ENCODE measurements at places on chromosomes 2 and 18.

GRCh38 chr2:138503087-138503442, 1.5 kb downstream of the SPOPL start:
- DNase-seq = no peak

DNA sequence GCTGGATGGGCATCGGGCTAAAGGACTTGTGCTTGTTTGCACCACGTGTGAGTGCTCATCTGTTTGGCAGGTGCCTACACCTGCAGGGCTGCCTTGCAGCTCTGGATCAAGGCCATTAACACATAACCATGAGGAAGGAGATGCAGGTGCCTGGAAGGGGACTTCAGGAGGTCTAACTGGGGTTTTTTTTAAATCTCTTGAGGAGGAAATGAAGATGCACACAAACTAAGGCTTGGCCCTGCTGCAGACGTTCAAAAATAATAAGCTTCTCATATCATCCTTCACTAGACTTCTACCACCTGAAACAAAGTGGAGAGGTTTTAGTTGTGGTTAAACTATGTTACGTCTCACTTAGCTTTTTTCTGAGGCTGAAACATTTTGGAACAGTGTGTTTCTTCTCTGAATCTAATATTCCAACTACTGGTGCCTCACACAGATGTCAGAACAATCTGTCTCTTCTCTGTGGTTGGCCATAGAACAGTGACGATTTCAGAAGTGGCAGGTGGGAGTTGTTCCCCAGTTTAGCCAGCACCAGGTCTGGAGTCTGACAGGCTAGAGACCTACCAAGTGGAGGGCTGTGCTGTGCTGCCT, 36.5 kb downstream of the BCL2L11 start:
- DNase-seq = no peak

GRCh38 chr18:74310411-74310810, 5.2 kb upstream of the C18orf63 start:
- DNase-seq = no peak

- DNase-seq = no peak
These were observed 54.5 kb downstream of the TSHZ1 start for GRCh38 chr18:75264926-75265597.

- no peak for DNase-seq
These were observed 809.8 kb upstream of the SOX11 start for GRCh38 chr2:4882421-4882820.

- DNase-seq = no peak
These were observed 197.5 kb downstream of the PDE1A start for GRCh38 chr2:182229297-182229696.

GRCh38 chr2:77469106-77469505, 53.1 kb downstream of the LRRTM4 start:
- DNase-seq = no peak

DNA sequence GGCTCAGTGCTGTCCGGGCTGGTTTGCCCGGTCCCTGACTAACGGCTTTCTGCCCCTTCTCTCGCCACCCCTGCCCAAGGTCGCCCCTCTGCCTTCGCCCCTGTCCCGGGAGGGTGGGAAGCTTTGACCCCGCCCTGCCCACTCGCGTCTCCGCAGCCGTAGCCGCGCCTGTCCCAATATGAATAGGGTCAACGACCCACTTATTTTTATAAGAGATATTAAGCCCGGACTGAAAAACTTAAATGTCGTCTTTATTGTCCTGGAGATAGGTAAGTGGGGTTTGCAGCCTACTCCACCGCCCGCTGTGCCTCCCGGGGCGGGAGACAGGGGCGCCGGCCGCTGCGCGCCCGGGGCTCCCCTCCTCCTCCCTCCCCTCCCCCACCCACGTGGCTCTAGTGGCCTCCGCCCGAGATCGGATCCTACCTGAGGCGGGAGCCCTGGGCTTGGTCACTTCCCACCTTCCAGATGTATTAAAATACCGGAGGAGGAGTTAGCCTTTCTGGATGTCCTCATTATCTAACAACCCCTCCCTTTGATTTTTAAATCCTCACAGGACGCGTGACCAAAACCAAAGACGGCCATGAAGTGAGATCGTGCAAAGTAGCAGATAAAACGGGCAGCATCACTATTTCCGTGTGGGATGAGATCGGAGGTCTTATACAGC, 633 bp downstream of the NABP1 start:
- peak; percentile 64 for DNase-seq

DNA sequence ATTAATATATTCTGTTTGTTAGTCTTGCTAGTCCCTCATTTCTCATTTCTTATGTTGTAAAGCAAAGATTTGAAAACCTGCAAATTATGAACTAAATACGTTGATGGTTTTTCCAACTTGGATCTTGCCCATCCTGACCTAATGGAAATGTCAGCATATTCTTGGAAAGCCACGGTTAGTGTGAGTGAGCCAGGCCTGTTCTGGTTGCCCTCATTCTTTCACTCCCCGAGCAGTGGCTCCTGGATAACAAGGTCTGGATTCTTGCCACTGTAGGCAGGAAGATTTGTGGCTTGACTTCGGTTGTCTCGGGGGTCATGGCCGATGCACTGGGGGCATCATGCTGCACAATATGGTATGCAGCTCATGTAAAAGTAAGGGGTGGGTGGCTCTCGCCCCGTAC, 359.1 kb downstream of the MEIS1 start:
- no peak for DNase-seq

DNA sequence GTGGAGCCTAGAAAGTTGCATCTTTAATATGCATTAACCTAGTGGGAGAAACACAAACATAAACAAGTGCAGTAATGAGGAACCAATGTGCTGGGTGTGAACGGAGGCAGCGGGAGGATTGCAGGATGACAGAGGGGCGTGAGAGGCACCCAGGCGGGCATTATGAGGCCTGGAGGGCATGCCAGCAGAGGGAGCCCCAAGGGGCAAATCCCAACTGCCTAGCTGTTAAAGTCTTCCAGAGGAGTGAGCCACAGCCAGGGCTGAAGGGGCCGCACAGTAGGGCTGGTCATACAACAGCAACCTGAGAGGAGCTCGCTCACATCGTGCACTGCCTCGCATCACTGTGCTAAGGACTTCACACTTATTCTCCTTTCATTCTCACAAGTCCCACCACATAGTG, 13.3 kb upstream of the PRELID3A start:
- DNase-seq = no peak

- no peak for DNase-seq
These were observed 13.1 kb upstream of the TMEM185B start for GRCh38 chr2:120236316-120236715.

DNA sequence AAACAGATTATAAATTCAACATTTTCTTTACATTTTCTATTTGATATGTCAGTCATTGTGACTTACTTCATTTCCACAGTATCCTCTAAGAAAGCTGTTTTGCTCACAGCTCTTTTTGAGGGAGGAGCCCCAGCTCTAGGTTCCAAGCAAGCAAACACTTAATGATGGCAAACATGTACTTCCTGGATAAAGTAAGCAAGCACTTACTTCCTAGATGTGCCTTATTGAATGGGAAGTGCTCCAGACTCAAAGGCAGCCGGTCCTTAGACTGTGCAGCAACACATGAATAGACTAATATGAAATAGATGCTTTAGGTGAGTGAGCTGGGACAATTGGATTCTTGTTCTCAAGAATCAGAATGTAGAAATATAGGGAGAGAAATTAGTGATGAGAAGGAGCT, 2149.8 kb upstream of the PIK3C3 start:
- no peak for DNase-seq

GRCh38 chr2:29317077-29317517, 201.9 kb downstream of the CLIP4 start:
- DNase-seq = no peak

- DNase-seq = no peak
These were observed 63.9 kb downstream of the PPP4R1 start for GRCh38 chr18:9550429-9550828.

- DNase-seq = no peak
These were observed 48.4 kb upstream of the ANKRD44 start for GRCh38 chr2:197358931-197359330.

DNA sequence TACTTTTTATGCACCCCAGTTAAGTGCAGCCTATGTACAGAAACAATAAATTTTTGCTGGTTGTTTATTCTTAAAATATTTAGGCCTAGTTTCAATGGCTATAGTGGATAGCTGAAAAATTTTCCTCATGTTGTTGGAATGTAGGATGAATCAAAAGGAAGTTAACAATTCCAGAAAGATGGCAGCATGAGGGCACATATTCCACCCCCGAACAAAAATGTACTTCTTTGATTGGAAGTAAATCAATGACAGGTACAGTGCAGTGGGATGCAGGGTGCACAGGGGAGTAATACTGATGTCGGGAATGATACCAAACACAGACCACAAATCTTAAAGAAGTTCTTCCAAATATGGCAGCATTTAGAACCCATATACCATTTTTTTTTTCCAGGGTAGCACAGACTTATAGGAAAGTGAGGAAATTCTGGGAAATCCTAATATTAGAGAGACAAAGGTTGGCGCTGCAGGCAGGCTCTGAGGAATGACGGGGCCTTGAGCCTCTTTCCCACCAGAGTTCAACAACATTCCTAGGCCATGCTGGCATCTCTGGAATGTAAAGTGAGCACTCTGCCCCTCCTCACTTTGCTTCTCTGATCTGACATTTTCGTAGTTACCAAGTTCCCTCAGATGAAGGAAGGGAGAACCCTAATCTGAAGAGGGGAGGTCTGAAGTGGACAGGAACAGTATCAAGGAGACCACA, 36.6 kb upstream of the IKZF2 start:
- DNase-seq = no peak

- no peak for DNase-seq
These were observed 330.1 kb downstream of the TDRD15 start for GRCh38 chr2:21453723-21454450.

- DNase-seq = no peak
These were observed 126.2 kb downstream of the RAPGEF4 start for GRCh38 chr2:172861656-172862476.

DNA sequence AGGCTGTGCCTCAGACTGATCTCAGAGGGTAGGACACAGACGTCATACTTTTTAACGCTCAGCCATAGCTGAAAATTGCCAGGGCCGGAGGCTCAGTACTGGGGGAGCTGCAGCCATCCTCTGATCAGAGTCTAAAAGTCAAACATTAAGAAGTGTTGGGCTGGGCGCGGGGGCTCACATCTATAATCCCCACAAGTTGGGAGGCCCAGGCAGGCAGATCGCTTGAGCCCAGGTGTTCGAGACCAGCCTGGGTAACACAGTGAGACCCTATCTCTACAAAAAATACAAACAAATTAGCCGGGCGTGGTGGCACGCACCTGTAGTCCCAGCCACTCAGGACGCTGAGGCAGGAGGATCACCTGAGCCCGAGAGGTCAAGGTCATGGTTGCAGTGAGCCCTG, 48.8 kb downstream of the FAM178B start:
- no peak for DNase-seq

DNA sequence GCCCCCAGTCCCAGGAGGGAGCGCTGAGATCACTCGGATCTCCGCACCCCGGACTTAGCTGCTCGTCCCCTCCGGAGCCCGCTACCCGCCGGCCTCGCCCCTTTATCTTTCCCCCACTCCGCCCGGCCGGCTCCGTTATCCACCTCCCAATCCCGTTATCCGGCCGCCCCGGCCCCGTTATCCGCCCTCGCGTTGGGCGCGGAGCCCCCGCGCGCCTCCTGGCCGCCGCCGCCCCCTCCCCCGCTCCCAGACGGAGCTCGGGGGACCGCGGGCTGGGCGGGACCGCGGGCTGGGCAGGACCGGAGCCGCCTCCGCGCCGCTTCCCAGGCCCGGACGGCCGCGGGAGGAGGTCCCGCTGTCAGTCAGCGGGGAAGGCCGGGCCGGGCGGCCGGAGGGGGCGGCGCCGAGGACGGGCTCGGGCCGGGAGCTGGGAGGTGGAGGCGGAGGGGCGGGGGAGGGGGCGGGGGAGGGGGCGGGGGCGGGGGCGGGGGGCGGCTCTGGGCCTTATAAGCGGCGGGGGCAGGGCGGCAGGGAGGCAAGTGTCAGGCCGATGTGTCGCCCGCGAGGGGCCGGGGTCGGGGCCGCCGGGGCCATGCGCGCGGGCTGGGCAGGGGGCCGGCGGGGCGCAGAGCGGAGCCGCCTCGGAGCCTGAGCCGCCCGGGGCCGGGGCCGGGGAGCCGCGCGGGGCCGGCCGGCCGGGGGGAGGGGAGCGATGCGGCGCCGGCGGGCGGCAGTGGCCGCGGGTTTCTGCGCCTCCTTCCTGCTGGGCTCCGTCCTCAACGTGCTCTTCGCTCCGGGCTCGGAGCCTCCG, at the start of gene PKDCC:
TSS of gene PKDCC (plus strand) at position 534 of the 811 bp plus-strand sequence. CDS start at position 713, 179 bp downstream.
- DNase-seq = no peak

DNA sequence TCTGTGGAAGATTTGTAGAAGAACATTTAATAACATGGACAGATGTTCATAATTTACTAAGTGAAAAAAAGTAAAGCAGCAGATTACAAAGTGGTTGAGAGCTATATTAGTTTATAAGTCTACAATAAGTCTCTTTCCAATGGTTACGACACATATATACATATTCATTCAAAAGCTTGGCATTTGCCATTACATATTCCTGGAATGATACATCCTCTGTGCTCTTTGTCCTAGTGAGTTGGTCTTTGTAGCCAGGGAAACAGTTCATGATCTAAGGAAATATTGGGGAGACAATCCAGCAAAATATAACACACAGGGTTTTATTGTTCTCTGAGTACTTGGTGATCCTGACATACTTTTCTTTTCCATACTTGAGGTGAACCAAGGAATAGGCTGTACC, 32.5 kb upstream of the SOS1 start:
- no peak for DNase-seq

- DNase-seq = no peak
These were observed 32.3 kb downstream of the MYO5B start for GRCh38 chr18:50162486-50163304.

- no peak for DNase-seq
These were observed 43.7 kb downstream of the FSHR start for GRCh38 chr2:49110571-49110970.

DNA sequence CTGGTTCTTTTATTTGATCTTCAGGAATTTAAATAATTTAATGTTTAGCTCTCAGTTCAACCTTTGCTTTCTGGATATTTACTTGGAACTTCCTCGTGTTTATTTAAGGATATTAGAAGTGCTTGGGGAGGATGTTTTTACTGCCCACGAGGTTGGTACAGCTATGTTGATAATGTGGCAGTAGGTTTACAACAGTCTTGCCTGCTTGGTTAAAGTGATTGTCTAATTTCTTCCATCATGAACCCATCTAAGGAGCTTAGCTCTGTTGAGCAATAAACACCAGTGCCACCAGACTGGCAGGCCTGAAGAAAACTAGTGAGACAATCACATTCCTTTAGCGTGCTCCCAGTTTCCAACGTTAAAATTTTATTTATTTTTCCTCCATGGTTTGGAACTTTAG, 94.5 kb downstream of the ICOS start:
- DNase-seq = no peak

Measured in stimulated activated CD4-positive, alpha-beta T cell treated with anti-CD3 and anti-CD28 coated beads, Interleukin-2, amount 100 ng/mL, for 48 hours (primary cell).